Endodermal cell (in vitro differentiated cells): ENCODE measurements at places on chromosomes 1 and 21.

DNA sequence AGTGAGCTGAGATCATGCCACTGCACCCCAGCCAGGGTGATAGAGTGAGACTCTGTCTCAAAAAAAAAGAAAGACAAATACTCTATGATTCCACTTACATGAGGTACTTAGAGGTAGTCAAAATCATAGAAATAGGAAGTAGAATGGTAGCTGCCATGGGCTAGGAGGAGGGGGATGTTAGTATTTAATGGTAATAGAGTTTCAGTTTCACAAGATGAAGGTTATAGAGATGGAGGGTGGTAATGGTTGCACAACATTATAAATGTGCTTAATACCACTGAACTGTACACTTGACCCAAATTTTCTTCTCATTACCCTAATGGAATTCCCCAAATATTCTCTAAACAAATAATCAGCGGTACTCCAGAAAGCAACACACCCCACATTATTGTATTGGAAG is 12.8 kb downstream of the EIF2B3 start:
- no peak for DNase-seq

DNA sequence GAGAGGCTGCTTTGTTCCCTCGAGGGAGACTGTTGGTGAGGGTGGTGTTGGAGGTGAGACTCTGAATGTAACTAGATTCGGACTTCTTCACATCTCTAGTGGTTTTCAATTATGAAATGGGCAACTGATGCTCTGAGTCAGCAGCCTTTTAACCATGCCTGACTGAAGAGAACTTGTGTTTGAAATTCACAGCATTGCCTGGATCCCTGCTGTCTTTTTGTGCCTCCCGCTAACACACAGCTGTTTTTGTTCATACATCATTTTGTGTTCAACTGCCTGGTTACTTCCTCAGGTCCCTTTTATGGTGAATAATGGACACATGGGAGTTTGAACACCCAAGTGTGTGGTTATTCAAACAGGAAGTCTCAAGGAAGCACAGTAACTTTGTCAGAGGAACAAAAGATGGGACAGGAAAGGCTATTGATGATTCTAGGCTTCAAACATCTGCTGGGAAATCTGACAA is 16.8 kb downstream of the LAMC1 start:
- no peak for DNase-seq

DNA sequence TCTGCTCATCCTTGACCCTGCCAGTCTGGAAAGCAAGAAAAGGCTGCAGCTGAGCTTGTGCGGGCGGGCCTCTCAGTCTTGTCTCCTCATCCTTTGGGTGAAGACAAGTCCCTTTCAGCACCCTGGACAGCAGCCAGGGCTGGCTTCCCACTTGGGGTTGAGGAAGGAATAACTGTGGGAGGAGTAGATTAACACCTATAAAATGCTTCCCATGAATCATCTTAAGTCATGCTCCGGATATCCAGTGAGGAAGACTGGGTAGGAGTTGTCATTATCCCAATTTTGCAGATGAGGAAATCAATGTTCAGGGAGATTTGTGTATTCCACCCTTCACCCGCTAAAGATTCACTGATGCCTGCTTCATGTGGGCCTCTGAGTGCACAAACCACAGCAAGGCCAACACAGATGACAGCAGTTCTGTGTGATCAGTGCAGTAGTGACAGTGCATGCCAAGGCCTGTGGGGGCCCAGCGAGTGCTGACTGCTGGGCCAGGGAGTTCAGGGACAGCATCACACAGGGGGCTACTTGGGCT is 20.1 kb upstream of the COL16A1 start:
- peak; percentile 97 for DNase-seq

DNA sequence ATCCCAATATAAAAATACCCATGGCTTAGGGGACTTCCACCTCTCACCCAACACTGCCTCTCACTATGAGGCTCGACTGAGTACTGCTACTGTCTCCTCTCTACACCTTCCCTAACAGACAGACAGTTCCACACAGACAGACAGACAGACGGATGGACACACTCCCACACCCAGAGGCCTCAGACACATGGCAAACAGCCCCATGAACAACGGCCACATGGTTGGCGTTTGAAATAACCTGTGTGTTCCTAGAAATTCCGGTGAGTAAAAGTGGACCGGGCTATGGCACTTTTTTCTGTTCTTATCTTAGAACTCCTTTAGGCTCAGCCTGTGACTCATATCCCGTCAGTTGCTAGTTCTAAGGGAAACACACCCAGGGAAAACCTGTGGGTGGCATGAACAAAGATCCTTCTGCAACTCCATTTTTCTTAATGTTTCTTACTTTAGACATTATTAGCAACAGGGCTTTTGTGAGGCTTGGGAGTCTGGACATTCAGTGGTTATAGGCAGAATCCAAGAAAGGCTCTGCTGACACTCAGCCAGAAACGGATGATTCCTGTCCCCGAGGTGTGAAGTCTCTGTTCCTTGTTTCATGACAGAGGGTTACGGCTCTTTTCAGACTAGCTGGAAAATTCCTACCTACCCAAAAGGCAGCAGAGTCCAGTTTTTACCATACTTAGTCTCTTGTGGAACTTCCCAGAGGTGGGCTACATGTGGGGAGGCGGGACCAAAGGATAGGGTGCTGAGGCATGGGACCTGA is 90.5 kb upstream of the TLR5 start:
- DNase-seq, result peak; percentile 62

- DNase-seq, result no peak
Measured at GRCh38 chr1:236865818-236866155, 70.7 kb downstream of the MTR start.

DNA sequence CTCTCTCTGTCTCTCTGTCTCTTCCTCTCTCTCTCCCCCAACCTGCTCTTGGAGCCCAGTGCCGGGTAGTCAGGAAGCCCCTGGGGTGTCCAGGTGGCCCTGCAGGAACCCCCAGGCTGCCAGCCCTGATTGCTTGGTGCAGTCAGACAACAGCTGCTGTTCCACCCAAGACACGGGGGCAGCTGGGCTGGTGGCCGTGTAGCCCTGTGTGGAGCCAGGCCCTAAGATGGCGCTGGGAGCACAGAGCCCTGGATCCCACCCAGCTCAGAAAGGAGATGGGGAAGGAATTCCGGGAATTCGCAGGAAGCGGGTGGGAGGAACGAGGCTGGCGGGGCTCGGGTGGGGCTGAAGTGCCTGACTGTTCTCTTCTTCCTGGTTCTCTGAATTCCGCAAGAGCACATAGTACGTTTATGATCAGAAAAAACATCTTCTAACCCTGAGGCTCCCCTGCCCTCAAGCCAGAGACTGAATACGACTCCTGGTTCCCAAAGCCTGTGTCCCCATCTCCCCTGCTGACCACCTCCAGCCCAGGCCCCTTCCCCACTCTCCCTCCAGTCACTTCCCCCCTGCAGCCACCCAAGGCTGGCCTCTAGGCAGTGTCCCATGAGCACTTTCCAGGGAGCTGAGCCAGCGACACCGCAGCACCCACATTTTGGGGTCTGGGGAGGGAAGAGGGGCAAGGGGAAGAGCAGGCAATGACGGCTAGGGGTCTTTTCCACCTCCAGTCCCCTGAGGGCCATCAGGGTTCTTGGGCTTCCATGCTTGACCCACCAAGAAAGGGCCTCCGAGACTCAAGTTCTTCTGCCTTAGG is 55.0 kb downstream of the WNT9A start:
- peak; percentile 80 for DNase-seq

DNA sequence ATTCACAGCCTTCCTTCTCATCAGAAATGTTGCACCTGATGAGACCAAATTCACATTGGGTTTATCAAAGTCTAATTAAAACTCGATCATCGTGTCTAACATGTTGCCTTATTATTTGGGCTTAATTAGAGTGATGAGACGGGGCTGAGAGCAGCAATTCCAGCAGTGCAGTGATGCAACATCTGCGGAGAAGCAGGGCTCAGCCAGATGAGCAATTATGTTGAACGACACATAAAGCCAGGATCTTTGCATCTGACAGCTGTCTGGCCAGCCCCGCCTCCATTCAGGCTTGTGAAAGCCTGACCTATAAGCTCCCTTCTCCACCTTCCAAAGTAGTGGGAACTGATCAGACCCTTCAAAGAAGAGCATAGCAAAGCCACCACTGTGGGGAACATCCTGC is 109.8 kb downstream of the C1orf94 start:
- no peak for DNase-seq

GRCh38 chr1:14561014-14561693 is 37.3 kb upstream of the KAZN start:
- no peak for DNase-seq

- DNase-seq, result peak; percentile 64
Measured at GRCh38 chr1:154749078-154749760, 120.9 kb downstream of the KCNN3 start.

GRCh38 chr1:115501476-115501875 is 140.3 kb upstream of the VANGL1 start:
- DNase-seq, result no peak

DNA sequence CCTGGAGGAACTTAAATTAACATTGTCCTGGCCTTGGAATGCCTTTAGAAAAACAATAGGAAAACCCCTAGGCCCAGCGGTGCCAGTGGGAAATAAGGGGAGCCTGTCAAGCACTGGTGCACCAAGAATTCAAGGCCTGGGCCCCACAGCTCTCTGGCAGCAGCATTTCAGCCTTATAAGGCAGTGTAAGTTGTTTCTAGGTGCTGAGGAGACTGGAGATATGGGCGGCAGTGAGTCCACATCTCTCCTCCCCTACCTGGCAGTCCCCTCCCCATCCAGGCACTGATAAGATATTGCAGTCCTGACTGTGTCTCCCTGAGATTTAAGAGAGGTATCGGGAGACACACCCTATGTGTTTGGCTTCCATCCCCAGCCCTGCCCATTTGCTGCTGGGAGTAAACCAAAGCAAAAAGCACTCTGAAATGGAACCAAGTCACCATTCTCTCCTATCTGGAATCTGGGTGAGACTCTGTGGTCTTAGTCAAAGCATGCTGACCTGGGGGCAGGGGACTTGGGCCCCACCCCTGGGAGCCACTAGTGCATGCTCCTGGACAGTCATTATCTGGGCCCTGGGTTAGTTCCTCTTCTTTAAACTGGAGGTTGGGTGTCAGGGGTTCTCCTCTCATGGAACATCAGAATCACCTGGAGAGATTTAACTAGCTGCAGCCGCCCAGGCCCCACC is 30.5 kb downstream of the DEGS1 start:
- DNase-seq, result peak; percentile 81

GRCh38 chr1:13801232-13801631 is 101.2 kb downstream of the PRDM2 start:
- no peak for DNase-seq

GRCh38 chr1:64171797-64172281 is 31.6 kb upstream of the UBE2U start:
- no peak for DNase-seq

DNA sequence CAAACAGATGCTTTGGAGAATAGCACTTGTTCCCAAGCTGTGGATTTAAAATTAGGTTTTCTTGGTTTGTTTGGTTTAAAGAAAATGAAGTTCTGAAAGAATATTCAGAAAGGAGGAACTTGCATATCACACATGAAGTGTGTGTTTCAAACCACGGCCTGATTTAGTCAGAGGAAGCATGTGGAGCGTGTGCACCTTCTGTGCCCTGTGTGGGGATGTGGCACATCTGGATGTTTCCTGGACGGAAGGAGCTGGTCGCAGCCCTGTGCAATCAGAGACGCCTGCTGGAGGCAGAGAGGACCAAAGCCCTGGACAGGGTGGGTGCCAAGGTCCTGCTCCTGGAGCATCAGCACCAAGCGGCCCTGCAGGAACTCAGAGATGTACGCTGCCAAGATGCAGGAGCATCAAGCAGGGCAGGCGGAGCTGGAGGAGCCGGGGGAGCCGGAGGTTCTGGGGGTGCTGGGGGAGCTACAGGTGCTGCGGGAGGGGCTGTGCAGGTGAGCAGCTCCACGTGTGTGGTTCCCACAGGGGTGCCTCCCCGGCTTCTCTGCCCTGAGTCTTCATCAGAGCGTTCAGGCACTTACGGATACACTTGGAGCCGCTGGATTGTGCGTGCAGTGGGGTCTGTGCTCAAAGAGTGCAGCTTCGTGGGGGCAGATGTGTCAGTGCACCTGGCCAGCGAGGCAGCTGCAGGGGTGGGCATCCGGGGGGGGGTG is 45.7 kb downstream of the PCNT start:
- DNase-seq, result no peak

- peak; percentile 98 for DNase-seq
Measured at GRCh38 chr1:212455803-212456528, 23.2 kb downstream of the NENF start.

DNA sequence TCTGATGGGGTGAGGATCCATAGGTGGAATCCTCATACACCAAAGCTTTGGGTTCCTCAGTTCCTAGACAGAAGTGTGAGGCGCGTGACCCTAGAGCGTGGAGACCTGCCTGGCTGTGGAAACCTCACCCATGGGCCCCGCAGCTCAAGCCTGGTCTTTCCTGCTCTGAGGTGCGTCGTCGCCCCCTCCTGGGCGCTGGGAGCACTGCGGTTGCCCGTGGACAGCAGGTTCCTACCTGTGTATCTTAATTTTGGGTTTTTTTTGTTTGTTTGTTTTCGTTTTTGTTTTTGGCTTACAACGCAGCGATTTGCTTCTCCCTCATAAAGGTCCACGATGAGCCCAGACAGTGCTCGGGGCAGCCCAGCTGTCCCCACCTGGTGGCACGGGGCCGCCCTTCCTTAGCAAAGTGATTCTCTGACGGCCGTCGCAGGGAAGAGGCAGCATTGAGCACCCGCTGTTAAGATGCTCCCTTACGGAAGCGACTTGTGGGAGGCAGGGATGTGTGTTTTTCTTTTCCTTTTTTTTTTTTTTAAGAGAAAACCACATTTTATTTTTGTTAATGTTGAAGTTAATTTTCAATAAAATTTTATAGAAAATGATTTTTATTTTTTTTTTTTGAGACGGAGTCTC is 36.5 kb upstream of the TRAPPC10 start:
- DNase-seq, result peak; percentile 94

- DNase-seq, result peak; percentile 80
Measured at GRCh38 chr21:45972716-45973474, 8.7 kb upstream of the COL6A1 start.

GRCh38 chr1:202710070-202711045 is at the start of gene SYT2:
TSS of gene SYT2 (minus strand) at chr1:202710454. CDS start at chr1:202605772, 104,682 bp downstream.
- peak; percentile 85 for DNase-seq

GRCh38 chr21:37536616-37537278 is 170.2 kb downstream of the DYRK1A start:
- DNase-seq, result peak; percentile 66

DNA sequence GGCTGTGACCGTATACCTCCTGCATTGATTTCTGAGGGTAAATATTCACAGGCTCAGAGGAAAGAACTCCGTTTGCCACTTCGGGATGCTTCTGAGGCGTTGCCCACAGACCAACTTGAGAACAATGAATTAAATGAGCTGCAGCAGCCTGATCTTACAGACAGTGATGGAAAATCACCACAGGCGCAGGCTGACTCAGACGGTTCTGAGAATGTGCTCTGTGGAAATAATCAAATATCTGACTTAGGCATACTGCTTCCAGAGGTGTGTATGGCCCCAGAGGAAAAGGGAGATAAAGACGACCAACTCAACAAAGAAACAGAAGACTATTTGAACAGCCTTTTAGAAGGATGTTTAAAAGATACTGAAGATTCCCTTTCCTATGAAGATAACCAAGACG is 76.7 kb upstream of the SCCPDH start:
- DNase-seq, result no peak
